ENCODE measurements at places on chromosomes 7 and 10.
A peak's percentile ranks its signal among the peaks of the same experiment; 100 is the strongest.

DNA sequence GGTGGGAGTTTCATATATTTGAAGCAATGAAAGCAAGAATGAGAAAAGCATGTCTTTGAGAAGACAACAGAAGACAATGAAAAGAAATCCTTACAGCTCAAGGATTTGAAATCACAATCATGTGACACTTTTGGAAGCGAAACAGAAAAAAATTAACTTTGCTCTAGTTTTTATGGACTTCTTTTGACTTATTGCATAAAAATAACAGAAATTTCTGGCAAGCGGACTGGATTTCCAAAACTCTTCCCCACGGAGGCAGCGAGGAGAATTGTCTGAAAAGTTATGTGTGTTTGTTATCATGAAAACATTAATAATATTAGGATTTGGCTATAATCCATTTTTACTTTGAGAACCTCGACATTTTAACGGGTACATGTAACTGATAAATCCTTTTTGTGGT, 223.3 kb downstream of the LRMDA start:
- no peak for DNase-seq

- DNase-seq = no peak
Observed at GRCh38 chr10:95605163-95605562, 44.0 kb upstream of the SORBS1 start.

DNA sequence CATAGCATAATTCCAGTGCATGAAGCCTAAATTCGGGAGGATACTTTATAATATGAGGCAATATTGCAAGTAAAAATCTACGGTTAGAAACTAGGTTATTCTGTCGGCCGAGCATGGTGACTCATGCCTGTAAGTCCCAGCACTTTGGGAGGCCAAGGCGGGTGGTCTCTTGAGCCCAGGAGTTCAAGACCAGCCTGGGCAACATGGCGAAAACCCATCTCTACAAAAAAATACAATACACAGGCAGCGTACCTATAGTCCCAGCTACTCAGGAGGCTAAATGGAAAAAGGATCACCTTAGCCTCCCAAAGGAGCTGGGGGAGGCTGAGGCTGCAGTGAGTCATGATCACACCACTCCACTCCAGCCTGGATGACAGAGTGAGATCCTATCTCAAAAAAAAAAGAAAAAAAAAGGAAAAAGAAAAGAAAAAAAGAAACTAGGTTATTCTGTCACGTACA, 14.2 kb downstream of the SKAP2 start:
- DNase-seq = no peak

DNA sequence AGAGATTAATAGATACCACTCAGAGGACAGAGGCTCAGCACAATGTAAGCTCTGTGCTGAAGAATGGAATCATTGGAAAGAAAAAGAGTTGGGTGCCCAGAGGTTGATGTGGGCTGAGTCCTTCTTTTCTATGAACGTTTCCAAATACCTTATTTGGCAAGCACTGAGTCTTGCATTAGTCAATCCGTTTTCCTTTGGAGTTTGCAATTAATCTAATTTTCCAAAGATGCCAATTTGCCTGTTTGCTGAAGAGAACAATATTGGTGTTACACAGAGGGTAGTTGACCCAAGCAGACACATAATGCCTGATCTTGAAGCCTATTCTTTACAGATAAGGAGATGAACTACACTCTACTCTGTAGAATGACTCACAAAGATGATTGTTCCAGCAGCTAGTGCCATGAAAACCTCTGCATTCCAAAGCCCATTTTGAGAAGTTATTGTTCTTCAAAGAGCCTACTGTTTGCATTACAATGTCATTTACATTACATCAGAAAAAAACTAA, 55.4 kb upstream of the MET start:
- DNase-seq = no peak

- peak; percentile 57 for DNase-seq
Observed at GRCh38 chr10:80416479-80417098, 8.2 kb downstream of the PRXL2A start.

DNA sequence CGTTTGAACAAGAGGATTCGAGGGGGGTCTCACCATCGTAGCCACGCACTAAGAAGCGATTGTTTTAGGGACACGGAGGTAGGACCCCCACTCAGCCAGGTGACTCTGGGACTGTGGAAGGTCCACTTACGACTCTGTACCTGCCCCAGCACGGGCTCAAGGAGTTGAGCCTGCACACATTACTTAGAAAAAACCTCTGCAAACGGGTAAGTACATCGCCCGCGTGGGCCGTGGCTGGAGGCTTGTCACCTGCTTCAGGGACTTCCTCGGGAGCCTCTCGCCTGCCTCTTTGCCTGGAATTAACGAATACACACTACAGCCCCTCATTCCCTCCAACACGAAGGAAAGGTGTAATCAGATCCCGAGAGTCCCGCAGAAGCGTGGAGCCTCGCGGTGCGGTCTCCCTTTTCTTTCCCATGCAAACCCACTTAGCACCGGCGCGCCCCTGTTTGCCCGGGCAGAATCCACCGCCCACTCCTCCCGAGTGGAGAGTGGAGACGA, 826 bp downstream of the PODXL start:
- DNase-seq = no peak

GRCh38 chr7:37198906-37199485, 249.7 kb downstream of the ELMO1 start:
- peak; percentile 83 for DNase-seq

DNA sequence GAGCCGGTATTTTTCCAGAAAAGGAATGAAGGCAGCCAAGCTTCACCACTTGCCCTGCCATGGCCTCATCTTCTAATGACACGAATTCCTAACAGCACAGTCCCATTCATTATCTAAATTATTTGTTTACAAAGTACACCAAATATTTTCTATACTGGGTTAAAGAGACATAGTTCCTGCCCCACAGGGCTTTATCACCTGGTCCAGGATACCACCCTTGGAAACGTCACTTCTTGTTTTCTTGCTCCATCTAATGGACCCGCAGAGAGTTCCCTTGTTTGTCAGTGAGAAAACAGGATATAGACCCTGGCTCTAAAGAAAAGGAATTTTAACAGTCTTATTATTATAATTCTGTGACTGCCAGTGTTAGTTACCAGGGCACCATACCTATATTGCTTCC, 1165.4 kb downstream of the GATA3 start:
- no peak for DNase-seq

- DNase-seq = no peak
Observed at GRCh38 chr10:126016882-126017281, 120.5 kb downstream of the FANK1 start.

DNA sequence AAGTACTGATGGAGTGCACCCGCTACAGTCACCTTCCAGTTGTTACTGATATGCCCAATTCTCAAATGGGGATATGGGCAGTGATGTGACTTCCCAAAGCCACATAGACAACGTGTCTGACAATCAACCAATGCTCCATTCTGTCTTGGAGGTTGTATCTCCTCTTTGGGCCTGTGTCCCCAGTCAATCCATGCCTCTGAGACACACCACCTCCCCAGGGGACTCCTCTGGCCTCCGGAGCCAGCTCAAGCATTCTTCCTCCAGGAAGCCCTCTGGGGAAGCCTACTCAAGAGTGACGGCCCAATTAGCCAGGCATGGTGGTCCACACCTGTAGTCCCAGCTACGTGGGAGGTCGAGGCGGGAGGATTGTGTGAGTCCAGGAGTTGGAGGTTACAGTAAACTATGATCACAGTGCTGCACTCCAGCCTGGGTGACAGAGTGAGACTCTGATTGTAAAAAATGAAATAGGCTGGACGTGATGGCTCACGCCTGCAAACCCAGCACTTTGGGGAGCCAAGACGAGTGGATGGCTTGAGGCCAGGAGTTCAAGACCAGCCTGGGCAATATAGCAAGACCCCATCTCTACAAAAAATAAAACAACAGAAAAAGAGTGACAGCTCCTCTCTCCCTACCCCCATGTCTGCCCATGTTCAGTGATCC, 99.5 kb upstream of the TNRC18 start:
- DNase-seq = no peak

DNA sequence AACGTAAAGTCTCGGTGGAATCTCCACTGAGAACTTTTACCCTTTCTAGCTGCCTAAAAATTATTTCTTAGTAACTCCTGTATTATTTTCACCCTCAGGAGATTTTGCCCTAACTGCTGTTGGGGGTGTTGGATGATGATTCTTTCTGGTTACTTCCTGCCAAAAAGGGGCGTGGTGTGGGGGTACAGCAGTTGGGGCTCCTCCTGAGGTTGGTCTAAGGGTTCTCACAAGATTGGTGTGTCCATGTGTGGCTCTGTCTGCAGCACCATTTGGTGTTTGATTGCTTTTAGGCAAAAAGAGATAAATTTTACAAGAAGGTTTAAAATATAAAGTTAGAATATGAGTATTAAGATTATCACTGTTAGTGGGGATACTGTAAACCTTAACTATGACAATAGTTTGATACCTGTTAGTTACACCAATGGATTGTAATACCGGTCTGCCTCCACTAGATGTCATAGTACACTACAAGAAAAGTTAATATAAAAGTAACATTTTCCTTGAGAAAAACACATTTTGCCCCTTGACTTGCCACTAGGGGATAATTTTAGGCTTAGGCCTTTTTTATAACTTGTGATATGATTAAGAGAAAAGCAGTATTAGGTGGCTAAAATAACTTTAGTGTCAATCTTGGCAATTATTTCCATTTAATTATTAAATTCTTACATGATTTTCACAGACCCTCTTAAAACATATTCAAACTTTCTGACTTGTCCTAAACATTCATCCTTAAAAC, 928.7 kb downstream of the IPMK start:
- DNase-seq = no peak

DNA sequence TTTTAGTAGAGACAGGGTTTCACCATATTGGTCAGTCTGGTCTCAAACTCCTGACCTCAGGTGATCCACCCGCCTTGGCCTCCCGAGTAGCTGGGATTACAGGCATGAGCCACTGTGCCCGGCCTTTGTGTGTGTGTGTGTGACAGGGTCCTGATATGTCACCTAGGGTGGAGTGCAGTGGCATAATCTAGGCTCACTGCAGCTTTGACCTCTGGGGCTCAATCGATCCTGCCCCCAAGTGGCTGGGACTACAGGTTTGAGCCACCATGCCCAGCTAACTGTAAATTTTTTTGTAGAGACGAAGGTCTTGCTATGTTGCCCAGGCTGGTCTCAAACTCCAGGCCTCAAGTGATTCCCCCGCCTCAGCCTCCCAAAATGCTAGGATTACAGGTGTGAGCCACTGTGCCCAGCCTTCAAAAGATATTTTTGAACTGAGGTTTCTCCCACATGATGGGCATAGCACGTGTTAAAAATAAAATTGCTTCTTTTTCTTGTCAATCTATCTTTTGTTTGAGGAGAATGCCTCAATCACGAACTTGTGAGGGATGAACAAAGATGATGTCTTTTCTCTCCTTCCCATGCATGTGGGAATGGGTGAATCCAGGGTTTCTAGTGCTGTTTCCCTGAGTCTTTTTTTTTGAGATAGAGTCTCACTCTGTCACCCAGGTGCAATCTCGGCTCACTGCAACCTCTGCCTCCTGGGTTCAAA, 30.8 kb upstream of the PSAP start:
- no peak for DNase-seq

DNA sequence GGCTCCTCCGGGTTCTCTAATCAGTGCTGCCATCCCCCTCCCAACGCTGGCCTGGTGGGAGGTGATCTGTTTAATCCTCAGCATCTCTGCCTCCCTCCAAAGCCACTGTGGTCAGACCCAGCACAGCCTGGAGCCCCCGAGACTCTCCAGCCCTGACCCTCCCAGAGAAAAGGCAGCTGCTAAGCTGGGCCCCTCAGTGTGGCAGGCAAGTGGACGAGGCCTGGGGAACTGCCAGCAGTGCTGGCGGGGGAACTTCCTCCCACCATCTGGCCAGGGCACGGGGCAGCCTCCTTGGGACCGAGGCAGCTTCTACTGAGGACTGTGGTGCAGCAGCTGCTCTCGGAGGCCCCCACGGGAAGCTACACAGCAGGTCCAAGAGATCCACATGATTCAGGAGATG, 51.1 kb downstream of the DPYSL4 start:
- DNase-seq = no peak

DNA sequence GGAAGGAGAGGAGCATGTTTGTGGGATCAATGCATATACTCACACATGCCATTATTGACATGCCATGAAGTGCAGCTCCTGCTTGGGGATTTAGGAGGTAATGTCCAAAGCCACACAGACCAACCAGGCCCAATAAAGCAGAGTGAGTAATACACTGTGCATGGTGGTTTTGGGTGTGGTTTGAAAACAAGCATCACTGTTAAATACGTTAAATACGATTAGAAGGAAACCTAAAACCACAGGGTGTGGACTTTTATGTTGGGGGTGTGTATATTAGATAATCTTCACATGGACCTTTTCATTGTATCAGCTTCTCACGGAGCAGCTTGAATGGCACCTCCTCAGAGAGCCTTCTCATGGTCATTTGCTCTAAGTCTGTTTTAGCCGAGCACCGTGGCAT, 10.4 kb upstream of the EIF3A start:
- DNase-seq = no peak

DNA sequence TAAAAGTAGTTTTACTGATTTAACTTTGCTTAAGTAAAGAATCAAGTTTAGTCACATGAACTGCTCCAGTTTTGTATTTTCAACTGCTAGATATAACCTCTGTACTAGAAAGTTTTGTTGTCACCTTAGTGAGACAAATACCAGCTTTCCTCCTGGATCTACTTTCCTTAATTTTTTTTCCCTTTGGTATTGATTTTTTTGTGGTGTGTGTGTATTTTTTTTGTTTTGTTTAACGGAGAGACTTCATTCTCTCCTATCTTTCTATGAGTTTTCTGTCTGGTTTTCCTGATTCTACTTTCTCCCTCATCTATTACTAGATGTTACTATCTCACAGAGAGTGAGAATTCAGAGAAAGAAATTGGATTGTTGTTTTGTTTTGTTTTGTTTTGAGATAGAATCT, 52.0 kb downstream of the TASOR2 start:
- no peak for DNase-seq

GRCh38 chr10:108037061-108037460, 872.6 kb upstream of the SORCS1 start:
- no peak for DNase-seq

DNA sequence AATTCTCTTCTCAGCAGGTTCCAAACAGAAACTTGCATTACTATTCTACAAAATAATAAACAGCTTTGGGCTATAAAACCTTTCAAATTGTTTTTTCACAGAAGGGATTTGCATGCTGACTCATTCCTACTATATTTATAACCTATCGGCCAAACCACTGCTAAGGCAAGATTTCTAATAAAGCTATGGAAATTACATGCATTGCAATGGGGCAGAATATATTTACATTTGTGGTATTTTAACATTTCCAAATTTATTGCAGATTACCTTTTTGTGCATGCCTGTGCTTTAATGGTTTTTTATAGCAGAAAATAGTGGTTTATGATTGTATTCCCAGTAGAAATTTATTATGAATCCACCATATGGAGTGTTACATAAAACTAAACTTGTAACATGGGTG, 69.0 kb upstream of the NPVF start:
- no peak for DNase-seq

GRCh38 chr10:23197416-23197861, 5.3 kb downstream of the PTF1A start:
- no peak for DNase-seq

- DNase-seq = no peak
Observed at GRCh38 chr10:29669149-29669548, 34.4 kb upstream of the SVIL start.

GRCh38 chr10:125037145-125037877, 95.4 kb downstream of the ZRANB1 start:
- no peak for DNase-seq

GRCh38 chr7:139108266-139109187, 993 bp downstream of the ZC3HAV1 start:
- DNase-seq = no peak
